ENCODE measurements at places on chromosomes 11 and 22.

DNA sequence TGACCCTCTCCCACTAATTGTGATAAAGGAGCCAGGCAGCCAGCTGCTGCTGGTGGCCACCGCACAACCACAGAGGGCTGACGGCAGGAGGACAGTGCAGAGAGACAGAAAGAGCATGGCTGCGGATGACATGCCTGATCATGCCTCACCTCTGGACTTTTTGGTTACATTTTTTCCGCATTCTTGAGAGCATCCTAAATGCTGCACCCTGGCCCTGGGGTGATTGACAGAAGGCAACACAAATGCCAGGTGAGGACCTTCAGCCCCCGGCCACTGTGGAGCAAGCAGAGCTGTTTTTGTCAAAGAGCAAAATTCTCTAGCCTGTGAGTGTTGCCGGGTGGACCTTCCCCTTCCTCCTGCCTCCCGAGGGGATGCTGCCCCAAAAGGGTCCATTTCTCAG lies 78.5 kb downstream of the RPS6KA4 start:
- DNase-seq, result no peak

DNA sequence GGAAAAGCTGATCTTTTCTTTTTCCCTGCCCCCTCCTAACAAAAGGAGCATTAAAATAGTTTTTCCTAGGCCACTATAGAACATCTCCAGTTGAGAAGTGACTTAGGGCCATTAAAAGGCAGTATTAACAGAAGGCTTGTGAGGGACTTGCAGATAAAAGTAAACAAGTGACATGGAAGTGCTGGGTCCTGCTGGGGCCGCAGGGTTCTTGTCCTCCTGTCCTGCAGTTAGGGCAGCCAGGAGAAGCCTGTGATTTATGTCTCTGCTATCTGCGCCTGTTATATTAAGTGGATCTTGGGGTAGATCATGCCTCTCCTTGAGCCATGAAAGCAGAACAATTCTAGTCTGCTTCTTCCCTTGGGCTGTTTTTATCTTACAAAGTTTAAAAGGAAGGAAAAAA lies 271.4 kb upstream of the C11orf87 start:
- no peak for DNase-seq

DNA sequence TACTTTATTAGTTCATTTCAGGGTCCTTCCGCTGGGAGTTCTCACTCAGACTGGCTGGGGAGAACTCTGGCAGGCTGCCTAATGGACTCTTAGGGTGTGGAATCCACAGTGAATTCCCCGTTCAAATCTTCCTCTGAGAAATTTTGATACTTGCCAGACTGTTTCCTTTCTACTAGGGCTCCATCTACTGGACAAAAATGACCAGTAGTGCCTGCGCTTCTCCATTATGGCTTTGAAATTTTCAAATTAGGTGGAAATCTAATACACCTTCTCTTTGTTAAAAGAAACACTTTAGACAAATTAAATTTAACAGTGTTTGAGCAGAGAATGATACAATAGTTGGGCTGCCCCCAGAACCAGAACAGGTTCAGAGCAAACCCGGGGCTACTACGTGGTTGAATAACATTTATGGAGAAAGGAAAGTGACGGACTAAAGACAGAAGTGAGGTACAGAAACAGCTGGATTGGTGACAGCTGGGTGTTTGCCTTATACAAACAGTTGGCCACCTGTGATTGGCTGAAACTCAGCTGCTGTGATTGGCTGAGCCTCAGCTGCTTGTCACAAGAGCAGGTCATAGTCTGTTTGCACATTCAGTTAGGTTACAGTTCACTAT lies 52.9 kb upstream of the FDX1 start:
- DNase-seq, result no peak

DNA sequence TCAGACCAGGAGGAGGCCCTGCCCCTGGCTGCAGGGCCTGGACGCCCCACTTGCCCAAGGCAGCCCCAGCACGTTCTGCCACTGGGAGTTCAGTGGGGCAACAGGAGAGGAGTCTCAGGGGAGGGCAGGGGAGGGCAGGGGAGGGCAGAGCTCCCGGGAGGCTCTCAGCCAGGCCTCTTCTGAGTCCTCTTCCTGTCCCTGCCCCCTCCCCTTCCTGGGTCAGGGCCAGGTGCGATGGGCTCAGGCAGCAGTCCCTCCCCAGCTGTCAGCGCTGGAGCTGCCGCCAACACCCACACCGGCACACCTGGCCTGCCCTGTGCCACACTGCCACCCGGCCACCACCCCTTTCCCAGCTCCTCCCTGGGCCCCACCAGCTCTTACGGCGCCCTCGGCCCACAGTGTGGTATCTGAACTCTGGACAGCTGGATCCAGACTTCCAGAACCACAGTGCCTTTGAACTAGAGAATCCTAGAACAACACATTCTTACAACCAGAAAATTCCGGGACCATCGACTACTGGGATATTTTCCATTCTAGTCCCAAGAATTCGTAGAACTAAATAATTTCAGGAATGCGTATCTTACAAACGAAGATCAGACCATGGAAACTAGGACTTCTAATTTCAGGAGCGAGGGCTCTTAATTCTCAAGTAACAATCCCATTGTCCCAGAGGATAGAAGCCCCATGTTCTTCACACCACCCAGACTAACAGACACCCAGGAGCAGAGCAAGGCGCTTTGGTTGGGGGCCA lies 21.8 kb downstream of the RPL3 start:
- DNase-seq, result no peak
